Activated CD4-positive, alpha-beta T cell treated with anti-CD3 and anti-CD28 coated beads, Interleukin-2, Interleukin-6, amounts not matched to agents 100 ng/mL and 50 ng/mL, durations not matched to agents 16 hours and 8 hours (primary cell): ENCODE measurements at places on chromosomes 2 and 18.

GRCh38 chr18:25560369-25560768 lies 208.4 kb upstream of the ZNF521 start:
- no peak for DNase-seq

DNA sequence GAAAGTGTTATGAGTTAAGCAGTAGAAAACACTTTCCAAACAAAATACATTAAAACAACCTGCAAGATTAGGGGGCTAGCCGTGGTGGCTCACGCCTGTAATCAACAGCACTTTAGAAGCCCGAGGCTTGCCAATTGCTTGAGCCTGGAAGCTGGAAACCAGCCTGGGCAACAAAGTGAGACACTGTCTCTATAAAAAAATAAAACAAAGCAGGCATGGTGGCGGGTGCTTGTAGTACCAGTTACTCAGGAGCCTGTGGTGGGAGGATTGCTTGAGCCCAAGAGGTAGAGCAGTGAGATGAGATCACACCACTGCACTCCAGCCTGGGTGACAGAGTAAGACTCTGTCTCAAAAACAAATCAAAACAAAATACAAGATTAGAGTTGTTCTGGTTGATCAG lies 208.3 kb downstream of the ERBB4 start:
- DNase-seq, result no peak

- DNase-seq, result no peak
Observed at GRCh38 chr2:10451819-10452218, 3.7 kb upstream of the ODC1 start.

DNA sequence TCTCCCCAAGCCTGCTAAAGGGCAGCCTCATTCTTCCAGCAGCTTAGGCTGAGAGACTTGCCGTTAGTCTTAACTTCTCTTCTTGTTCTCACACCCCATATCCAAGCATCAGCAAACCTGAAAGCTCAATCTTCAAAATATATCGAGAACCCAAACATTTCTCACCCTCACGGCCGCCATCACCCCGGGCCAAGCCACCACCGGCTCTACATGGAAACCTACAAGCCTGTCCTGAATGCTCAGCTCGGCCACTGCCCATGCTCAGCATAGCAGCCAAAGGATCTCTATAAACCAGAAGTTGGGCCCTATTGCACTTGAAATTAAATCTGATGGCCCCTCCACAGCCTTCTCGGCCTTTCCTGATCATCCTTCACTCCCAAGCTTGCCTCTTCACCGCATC lies 2.1 kb downstream of the HS1BP3 start:
- DNase-seq, result no peak

DNA sequence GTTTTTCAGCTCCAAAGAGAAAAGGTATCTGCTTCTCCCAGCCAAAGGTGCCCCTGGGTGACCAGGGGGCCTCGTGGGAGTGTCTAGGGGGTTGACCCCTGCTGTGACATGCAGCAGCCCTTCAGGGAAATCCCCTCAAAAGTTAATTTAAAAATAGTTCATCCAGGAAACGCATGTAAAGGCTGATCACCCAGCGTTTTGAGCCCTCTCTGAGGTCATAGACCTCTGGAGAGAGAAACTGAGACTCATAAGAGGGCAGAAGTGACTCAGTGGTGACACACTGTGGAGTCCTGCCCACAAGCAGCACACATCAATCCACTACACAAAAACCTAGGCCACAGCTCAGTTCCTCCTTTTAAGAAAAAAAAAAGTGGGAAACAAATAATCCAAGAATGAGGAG lies 11.9 kb downstream of the GAL3ST2 start:
- DNase-seq, result peak; percentile 67

GRCh38 chr2:120294008-120294340 lies 41.3 kb downstream of the RALB start:
- no peak for DNase-seq

GRCh38 chr2:225282858-225283710 lies 116.4 kb upstream of the NYAP2 start:
- DNase-seq, result peak; percentile 42
